ENCODE measurements at places on chromosomes 6 and 20.

DNA sequence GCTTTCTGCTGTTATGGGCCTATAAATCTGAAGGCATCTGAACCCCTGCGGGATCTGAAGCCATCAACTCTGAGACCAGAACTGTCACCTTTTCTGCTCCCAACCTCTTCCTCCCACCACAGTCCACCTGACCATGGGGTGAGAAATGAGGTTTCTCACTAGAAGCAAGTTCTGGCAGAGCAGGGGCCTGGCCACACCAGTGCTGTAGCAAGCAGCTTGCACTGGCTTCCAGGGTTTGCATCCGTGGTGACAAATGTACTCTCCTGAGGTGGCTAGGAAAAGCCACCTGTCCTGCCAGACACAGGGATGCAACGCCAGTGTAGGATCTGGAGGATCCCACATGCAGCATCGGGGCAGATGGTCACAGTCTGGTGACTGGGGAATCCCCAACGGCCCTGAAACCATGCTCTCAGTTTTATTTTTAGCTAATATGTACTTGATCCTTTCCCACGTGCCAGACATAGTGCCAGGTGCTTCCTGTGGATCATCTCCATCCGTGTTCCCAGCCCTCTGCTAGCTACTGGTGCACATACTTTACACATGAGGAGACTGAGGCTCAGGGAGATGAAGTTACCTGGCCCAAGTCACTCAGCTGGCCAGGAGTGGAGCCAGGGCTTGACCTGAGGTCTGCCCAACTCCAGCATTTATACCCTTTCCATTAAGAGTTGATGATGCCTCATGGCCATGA is 122.1 kb upstream of the SPACA1 start:
- no peak for DNase-seq

DNA sequence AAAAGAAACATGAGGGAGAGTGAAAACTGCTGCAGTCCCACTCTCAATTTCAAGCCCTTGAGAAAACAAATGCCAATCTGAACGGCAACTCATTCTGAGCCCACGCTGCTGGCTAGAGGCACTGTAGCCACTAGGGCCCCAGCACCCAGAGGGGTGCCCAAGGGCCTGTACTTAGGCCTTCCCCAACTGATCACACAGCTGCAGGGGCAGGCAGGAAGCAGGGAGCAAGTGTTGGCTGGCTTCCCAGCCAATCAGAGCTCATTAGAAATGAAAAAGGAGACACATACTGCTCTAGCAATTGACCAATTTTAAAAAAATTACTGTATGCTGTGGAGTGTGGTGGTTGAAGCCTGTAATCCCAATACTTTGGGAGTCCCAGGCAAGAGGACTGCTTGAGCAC is 3.7 kb upstream of the BEND3 start:
- DNase-seq, result no peak

- no peak for DNase-seq
Observed at GRCh38 chr20:61295682-61296628, 43.9 kb downstream of the CDH4 start.

DNA sequence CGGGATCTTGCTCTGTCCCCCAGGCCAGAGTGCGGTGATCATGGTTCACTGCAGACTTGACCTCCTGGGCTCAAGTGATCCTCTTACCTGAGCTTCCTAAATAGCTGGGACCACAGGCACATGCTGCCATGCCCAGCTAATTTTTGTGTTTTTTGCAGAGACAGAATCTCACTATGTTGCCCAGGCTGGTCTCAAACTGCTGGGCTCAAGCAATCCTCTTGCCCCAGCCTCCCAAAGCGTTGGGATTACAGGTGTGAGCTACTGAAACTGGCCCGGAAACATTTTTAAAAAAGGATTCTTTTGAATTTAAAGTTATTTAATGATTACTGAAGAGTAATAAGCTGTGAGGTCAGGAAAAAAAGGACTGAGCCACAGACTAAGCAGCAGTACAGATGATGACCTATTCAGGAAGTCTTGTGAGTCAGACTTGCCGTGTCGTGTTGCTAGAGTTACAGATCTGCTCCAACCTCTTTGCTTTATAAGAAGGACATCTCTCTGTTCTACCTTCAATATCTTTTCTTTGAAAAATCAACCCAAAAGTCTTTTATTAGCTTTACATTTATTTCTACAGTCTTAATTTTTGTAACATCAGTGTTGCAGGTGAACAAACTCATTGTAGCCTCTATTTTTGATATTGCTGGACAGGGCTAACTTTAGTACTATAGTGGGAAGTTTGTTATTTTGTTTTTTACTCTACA is 108.7 kb downstream of the NCOA3 start:
- peak; percentile 55 for DNase-seq

GRCh38 chr20:19589787-19590362 is 168.2 kb upstream of the RIN2 start:
- no peak for DNase-seq

DNA sequence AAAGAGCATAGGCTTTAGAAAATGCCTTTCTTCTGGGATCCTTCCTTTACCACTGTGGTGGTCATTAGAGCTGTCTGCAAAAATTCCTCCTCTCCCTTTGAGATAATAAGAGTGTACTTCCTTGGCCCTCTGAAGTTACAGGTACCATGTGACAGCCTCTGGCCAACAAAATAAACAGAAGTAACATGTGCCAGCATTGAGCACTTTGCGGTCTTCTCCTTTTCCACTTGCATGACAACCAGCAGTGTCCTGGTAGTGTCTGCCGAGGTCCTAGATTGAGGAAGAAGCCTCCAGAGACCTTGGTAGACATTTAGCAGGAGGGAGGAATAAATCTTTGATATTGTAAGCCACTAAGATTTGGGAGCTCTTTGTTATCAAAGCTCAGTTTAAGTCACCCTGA is 87.5 kb upstream of the ARID1B start:
- DNase-seq, result no peak

Measured in effector CD4-positive, alpha-beta T cell (primary cell).